ENCODE measurements at places on chromosomes 6 and 20. TPM values are rescaled to one million over a fixed set of nuclear protein-coding genes. Genes with fewer than 3 reads are reported as not detected.

- peak; percentile 16 for DNase-seq
Measured at GRCh38 chr6:132669690-132670291, 10.8 kb upstream of the TAAR1 start.

DNA sequence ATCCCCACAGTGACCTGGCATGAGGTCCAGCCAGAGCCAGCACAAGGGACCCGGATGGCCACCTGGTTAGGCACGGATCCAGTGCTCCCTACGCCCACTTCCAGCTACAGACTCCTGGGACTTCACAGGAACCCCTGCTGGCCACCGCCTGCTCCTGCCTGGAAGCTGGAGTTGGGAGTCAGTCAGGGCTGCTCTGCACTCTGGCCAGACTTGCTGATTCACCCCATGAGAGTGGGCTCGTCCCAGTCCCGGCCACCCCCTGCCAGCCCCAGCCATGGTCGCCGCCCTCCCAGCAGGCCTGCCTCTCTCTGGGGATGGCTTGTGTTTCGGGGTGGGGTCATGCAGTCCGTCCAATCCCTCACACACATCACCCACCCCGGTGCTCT is 125.8 kb downstream of the DLL1 start:
- no peak for DNase-seq

- no peak for DNase-seq
Measured at GRCh38 chr6:110573136-110573535, 96.7 kb upstream of the SLC22A16 start.

DNA sequence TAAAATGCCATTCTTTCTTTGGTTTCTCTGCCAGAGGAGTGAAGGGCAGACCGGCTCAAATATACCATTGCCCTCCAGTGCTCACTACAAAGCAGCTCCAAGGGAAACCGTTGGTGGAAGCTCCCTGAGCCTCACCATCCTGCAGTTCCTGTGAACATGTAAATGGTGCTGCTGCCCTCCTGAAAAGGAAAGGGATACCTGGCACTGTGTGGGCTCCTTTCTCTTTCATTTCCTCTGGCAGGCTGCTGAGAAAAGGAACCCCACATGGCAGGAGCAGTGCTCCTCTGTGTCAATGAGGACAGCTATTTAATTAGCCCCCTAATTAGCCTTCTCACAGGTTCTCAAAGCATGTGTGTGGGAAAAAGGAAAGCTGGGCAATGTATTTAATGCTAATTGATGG is 142.5 kb downstream of the KLHL32 start:
- no peak for DNase-seq

CCM2L gene
- 8.3 TPM for total RNA-seq

GRCh38 chr20:23349338-23350195 is 1.0 kb upstream of the NXT1 start:
- peak; percentile 88 for DNase-seq

PTGIS gene
- 14.3 TPM for total RNA-seq

DNA sequence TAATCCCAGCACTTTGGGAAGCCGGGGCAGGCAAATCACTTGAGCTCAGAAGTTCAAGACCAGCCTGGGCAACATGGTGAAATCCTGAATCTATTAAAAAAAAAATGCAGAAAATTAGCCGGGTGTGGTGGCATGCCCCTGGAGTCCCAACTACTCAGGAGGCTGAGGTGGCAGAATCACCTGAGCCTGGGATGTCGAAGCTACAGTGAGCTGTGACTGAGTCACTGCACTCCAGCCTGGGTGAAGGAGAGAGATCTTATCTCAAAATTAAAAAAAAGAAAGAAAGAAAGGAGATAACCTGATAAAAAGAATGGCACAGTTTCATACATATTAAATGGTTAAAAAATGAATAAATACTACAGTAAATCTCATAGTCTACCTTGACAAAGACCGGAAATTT is 123.6 kb upstream of the TNFAIP3 start:
- no peak for DNase-seq

GRCh38 chr6:145067430-145067829 is 667.9 kb downstream of the EPM2A start:
- DNase-seq = no peak

GRCh38 chr6:131954775-131955107 is 3.6 kb upstream of the CCN2 start:
- DNase-seq = no peak

BMP7 gene
- 43.9 TPM for total RNA-seq

DNA sequence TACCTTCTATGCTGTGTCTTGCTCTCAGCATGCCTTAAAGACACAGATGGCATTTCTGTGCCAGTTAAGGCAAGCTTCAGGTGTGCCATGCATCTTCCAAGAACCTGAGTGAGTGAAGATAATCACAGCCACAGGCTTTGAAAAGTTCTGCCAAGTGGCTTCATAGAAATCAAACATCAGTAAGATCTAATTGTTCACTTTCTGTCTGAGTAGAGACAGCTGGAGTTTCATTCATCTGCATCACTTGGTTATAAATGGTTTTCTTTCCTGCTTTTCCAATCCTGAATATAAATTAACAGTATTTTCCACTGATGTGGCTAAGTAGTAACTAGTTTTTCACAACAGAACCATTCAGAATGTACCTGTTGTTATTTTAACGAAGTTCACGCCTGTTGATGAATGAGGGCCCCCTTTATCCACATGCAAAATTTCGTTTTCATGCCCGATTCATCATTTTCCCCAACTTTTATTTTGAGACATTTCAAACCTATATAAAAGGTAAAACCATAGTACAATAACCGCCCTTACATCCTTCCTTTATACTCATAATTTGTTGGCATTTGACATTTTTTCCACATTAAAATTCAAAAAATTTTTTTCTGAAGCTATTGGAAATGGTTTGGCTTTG is 38.6 kb upstream of the KCNG1 start:
- DNase-seq = no peak

SLA2 gene
- 0.14 TPM for total RNA-seq
